ENCODE measurements at places on chromosomes 5 and 9.
A peak's percentile ranks its signal among the peaks of the same experiment; 100 is the strongest.

GRCh38 chr9:73026375-73026774 lies 73.5 kb upstream of the ALDH1A1 start:
- DNase-seq: no peak

DNA sequence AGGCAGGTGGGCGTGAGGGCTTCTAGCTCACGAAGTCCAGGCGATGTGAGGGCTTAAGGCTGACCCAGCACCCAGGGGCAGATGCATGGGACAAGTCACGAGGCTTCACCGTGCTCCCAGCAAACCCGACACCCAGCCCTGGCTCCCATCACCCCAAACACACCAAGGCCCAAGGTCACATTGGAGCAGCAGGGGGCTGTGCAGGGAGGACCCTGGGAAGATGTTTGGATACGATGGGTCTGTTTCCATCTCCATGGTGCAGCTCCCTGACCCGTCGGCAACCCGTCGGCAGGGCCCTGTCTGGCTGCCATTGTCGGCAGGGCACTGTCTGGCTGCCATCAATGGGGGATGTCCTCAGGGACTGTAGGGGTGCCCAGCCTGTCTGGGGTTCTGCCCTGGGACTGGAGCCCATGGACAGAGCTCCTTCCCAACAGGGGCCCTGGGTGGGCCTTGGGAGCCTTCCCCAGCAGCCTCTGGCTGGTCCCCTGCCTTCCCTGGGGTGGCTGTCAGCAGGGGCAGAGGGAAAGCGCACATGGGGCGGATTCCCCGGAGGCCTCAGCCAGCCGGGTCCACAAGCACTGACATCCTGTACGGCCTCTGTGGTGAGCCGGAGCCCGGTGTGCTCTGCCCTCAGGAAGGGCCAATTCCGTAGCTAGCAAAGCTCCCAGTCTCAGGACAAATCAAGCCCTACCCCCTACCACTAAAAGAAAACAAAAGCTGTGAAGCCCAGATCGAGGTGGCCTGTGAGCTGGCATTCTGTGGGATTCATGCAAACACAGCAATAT lies 47.1 kb downstream of the NACC2 start:
- no peak for DNase-seq

GRCh38 chr5:57221049-57221568 lies 47.2 kb downstream of the GPBP1 start:
- DNase-seq: peak; percentile 36

GRCh38 chr5:28400076-28400475 lies 1361.7 kb upstream of the CDH9 start:
- no peak for DNase-seq

- no peak for DNase-seq
Observed at GRCh38 chr9:7227951-7228350, 470.2 kb downstream of the KDM4C start.

- no peak for DNase-seq
Observed at GRCh38 chr9:86856259-86856658, 91.0 kb downstream of the GAS1 start.

GRCh38 chr5:173488144-173488543 lies 128.3 kb downstream of the BOD1 start:
- no peak for DNase-seq

DNA sequence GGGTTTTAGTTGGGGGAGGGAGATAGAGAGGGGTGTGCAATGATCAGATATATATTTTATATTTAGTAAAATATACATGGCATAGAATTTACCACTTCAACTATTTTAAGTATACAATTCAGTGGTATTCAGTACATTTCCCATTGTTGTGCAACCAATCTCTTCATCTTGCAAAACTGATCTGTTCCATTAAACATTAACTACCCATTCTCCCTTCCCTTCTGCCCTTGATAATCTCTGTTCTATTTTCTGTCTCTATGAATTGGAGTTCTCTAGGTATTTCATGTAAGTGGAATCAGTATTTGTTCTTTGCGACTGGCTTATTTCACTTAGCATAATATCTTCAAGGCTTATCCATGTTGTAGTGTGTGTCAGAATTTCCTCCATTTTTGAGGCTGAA lies 38.6 kb downstream of the TGFBI start:
- DNase-seq: no peak

GRCh38 chr9:122814545-122814944 lies 13.8 kb downstream of the PDCL start:
- no peak for DNase-seq

DNA sequence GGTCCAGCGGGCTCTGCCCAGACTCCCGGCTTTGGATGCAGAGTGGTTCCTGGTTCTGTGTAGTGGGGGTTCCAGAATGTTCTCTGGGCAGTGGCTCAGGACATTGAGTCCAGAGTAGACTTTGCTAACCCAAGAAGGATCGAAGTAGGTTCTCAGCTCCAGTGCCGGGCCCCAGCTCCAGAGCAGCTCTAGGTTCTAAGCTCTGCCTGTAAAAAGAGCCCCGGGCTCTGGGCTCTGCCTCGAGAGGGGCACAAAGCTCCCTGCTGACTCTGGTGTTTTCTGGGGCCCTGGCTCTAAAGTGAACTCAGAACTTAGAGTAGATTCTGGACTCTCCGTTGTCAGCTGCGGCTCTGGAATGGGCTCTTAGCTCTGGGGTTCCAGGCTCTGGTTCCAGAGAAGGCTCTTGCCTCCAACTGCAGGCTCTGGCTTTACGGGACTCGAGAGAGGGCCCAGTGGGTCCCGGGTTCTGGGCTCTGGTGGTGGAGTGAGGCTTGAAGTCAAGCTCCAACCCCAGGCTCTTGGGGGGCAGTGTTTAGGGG lies 414 bp downstream of the WDR38 start:
- DNase-seq: no peak

- DNase-seq: no peak
Observed at GRCh38 chr5:406041-406440, 36.9 kb upstream of the EXOC3 start.

DNA sequence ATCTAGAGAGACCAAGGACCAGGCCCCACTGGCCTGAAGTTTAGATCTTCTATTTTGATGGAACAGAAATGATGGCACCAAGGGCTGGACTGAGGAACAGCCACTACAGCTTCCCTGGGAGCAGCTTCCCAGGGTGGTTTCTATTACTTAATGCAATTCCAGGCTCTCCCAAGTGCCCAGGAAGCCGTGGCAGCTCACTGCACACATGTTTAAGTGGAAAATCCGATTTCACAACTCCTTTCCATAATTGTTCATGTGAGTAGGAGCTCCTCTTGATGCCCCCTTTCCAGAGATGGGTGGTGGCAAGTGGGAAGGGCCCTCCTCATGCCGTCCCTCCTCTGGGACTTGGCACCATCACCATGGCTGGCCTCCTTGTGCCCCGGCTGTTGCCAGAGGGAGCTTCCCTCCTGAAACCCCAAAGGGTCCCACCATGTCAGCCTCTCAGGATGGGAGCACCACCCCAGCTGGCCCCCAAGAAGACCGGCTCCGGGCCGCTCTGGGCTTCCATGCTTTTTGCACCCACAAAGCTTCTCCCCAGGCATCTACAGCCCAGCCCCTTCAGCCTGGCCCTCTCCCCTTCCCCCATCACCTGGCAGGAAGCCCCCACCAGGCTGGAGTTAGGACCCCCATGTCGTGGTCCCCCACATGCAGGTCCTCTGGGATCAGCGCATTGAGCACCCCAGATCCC lies 9.1 kb upstream of the UBAC1 start:
- DNase-seq: no peak

Measured in stromal cell of bone marrow (primary cell).